ENCODE measurements at places on chromosomes 5 and 9. TPM values are rescaled to one million over a fixed set of nuclear protein-coding genes. Genes with fewer than 3 reads are reported as not detected.

GRCh38 chr9:80163889-80164288 is 592.1 kb downstream of the TLE4 start:
- DNase-seq, result no peak
- no peaks in the 10 kb centered on the region for H3K36me3 ChIP-seq
- H3K27ac ChIP-seq, result no peak overlapping the region
- H3K4me1 ChIP-seq, result no peaks in the 10 kb centered on the region
- H3K27me3 ChIP-seq, result peaks cover 6% of the 10 kb centered on the region

DNA sequence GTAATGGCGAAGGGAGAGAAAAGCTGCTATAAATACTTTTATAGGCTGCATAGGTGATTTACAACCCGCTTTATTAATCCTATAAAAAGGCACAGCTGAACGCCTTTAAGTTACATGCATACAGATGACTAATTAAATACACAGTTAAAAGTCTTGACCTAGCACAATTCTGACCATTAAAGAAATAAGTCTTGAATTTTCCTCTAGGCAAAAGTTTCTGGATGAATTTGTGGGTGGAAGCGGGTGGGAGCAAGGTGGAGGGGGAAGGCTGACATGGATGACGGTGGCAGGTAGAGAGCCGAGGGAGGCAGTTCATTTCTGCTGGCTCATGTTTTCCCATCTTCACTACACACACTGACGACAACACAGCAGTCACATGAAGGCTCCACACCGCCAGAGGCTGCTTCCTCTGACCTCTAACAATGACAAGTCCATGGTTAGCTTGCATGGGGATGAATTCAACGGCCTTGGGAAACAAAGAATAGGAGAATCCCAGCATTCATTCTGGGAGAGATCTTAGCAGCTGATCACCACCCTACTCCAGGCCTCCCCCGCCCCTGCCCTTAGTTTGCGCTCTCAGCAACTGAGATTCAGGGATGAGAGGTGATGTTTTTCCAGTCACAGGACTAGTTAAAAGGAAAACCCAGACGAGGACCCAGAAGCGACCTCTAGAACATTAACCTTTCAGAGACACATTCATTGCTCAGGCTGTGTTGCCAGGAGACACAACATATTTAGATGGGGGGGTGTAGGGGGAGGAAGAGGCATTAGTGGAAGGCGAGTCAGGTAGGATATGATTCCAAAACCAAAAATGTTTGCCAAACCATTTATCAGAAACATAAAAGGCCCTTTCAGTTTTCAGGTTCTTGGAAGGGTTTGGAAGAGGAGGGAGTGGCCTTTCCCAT is 329.3 kb downstream of the PIK3R1 start:
- DNase-seq, result no peak
- H3K4me3 ChIP-seq, result no peak overlapping the region
- H3K36me3 ChIP-seq, result no peaks in the 10 kb centered on the region
- no peak overlapping the region for H3K27ac ChIP-seq

GRCh38 chr9:18717759-18718158 is 243.8 kb downstream of the ADAMTSL1 start:
- no peak overlapping the region for H3K27ac ChIP-seq
- H3K27me3 ChIP-seq, result no peaks in the 10 kb centered on the region
- H3K36me3 ChIP-seq, result no peaks in the 10 kb centered on the region
- no peaks in the 10 kb centered on the region for H3K4me1 ChIP-seq

DNA sequence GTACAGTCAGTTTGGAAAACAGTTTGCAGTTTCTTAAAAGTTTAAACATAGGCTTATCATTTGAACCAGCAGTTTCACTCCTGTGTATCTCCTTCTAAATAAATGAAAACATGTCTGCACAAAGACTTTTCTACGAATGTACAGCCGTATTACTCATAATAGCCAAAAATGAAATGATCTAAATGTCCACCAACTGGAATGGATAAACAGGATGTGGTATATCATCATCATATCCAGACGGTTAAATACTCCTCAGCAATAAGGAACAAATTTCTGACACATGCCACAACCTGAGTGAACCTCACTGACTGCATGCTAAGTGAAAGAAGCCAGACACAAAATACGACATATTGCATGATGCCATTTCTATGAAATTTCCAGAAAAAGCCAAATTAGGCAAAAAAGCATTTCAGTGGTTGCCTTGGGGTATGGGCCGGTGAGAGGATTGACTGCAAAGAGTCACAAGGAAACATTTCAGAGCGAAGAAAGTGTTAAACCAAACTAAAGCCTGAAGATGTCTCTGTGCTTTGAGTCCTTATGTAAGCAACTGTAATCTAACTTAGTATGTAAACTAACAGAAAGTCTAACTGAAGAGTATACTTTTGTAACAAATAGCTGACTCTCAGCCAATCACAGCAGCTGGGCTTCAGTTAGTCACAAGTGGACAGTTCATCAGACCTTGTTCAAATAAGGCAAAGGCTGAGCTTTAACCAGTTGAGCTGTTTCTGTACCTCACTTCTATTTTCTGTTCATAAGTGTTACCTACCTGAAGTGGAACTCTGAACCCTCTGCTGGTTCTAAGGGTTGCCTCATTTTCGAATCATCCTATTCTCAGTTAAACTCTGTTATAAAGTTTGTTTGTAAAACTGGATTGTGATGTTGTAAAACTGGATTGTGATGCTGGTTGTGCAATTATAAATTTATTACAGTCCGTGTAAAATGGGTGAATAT is 65.2 kb downstream of the TRIO start:
- peak overlapping the region; percentile 34 for H3K27ac ChIP-seq
- H3K27me3 ChIP-seq, result peaks cover 21% of the 10 kb centered on the region
- no peak for DNase-seq
- H3K36me3 ChIP-seq, result no peaks in the 10 kb centered on the region
- H3K4me3 ChIP-seq, result no peak overlapping the region
- H3K4me1 ChIP-seq, result no peaks in the 10 kb centered on the region

DNA sequence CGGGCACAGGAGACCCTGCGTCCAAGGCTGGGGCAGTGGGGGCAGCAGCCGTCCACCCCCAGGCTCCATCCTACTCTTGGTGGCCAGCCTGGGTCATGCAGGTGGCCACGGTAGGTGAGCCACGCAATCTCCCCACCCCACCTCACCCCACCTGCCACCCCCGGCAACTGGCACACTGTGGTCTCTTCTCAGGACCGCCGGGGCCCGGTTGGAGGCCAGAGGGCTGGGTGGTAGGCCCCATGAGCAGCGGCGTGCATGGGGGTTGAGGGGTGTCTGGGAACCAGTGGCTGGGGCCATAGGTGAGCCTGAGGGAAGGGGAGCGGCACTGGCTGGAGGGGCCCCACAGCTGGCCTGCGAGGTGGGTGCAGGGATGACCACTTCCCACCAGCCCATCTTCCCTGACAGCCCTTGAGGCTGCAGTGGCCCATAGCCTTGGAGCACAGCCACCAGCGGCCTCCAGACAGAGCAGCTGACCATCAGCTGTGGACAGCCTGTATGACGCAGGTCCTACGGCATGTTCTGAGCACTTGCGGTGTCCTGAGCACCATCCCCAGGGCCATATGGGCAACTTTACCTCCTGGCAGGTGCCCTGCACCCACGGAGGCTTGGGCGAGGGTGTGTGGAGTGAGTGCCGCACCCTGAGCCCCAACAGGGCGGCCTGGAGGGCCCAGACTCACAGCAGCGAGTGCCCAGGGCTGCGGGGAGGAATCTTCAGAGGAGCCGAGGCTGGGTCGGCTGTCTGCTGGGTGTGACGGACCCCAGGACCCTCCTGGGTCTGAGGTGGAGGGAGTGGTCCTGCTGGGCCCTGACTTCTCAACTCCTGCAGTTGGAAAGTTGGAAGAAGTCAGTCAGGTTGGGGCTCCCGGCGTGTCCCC is 47.4 kb downstream of the KCNT1 start:
- no peaks in the 10 kb centered on the region for H3K27me3 ChIP-seq
- DNase-seq, result no peak
- no peak overlapping the region for H3K27ac ChIP-seq
- H3K4me3 ChIP-seq, result no peak overlapping the region

DNA sequence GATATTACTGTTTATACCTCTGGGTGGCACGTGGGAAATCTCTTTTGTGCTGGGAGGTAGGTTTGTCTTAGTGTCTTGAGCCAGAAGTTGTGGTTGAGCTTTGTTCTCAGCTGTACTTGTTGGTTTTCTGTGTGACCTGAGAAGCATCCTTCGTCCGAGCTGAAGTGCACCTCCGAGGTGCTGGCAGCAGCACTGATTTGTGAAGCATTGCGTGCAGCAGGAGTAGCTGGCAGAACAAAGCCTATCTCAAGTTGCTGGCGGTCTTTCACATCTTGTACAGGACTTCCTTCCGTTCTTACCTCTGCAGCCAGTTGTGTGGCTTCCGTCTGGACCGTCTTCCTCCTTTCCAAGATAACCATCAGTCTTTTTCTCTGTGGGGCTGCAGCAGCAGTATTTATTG is 4.3 kb downstream of the PRRC2B start:
- peaks cover 73% of the 10 kb centered on the region for H3K4me1 ChIP-seq
- no peaks in the 10 kb centered on the region for H3K27me3 ChIP-seq
- peak overlapping the region; percentile 58 for H3K4me3 ChIP-seq
- peak overlapping the region; percentile 80 for H3K27ac ChIP-seq
- peak; percentile 69 for DNase-seq

- no peak overlapping the region for H3K4me3 ChIP-seq
- DNase-seq, result no peak
- no peaks in the 10 kb centered on the region for H3K27me3 ChIP-seq
- H3K36me3 ChIP-seq, result no peaks in the 10 kb centered on the region
Observed at GRCh38 chr5:68154119-68154857, 61.3 kb upstream of the PIK3R1 start.

GRCh38 chr5:72621576-72621975 is 114.4 kb upstream of the ZNF366 start:
- H3K4me1 ChIP-seq, result no peaks in the 10 kb centered on the region
- no peak for DNase-seq
- H3K27me3 ChIP-seq, result peaks cover 7% of the 10 kb centered on the region
- H3K27ac ChIP-seq, result no peak overlapping the region
- H3K4me3 ChIP-seq, result no peak overlapping the region

DNA sequence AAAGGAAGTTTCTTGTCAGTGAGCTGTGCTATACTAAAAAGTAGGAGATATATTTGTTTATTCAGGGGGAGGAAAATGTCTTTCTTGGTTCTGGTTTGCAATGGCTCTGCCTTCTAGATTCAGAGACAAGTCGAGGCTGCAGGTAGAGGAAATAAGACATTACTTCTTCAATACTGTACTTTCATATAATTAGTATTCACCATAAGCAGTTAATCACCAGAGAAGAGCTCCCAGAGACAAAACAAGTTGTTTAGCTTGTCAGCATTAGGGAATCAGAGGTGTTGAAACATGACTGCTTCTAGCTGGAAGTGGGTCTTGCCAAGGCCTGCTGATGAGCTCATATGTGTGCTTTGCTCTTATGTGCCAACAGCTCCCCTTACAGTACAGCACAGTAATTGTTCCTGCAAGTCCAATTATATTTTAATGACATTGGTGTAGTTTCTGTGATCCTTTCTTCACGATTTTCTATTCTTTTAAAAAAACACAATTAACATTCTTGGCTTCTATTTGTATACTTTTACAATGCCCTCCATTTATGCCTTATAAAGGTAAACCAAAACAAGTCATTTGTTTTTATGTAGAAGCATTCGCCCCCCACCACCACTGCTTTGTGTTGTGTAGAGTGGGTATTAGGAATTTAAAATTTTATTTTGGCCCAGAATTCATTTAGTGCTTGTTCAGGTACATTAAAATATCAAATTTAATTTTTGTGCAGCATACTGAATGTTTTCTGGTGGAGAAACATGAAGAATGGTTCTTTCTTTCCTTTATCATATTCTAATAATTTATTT is 112.2 kb downstream of the RPS23 start:
- H3K4me1 ChIP-seq, result peaks cover 6% of the 10 kb centered on the region
- H3K27me3 ChIP-seq, result no peaks in the 10 kb centered on the region
- no peak overlapping the region for H3K27ac ChIP-seq
- DNase-seq, result peak; percentile 30

DNA sequence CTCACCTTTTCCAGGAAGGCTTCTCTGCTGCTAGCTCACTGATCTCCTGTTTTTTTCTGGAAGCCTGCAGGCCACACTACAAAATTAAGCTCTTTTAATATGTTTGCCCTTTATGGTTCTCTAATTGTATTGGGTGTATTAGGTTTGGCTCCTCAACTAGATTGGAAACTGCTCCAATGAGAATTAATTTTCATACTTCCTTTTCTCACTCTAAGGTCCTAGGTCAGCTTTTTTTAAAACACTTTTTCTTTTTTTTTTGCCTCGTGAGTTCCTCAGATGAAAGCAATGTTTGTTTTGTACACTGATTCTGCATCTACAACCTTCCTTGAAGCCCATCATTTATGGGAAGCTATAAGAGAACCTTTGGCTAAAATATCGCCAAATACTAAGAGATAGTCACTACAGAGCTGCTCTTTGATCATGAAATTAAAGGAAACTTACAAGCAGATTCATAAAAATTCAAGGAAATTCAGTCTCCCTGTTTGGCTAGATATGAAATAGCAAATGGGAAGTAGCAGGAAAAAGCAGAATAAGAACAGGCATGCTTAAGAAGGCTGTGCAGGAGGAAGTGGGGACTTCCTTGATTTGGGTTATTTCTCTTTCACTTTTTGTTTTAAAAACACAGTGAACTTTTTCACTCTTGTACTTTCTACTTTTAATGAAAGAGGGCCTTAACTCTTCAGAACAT is 55.2 kb upstream of the FYB1 start:
- H3K4me3 ChIP-seq, result peak overlapping the region; percentile 74
- peak overlapping the region; percentile 95 for H3K27ac ChIP-seq
- no peaks in the 10 kb centered on the region for H3K27me3 ChIP-seq
- DNase-seq, result no peak

- no peak for DNase-seq
- no peaks in the 10 kb centered on the region for H3K36me3 ChIP-seq
- no peaks in the 10 kb centered on the region for H3K4me1 ChIP-seq
- H3K27me3 ChIP-seq, result peaks cover 3% of the 10 kb centered on the region
Observed at GRCh38 chr9:7828334-7828733, 28.8 kb upstream of the DMAC1 start.

GRCh38 chr5:181043285-181044092 is 3.4 kb downstream of the BTNL9 start:
- no peak overlapping the region for H3K27ac ChIP-seq
- no peaks in the 10 kb centered on the region for H3K36me3 ChIP-seq
- H3K4me1 ChIP-seq, result no peaks in the 10 kb centered on the region
- peaks cover 34% of the 10 kb centered on the region for H3K27me3 ChIP-seq

GRCh38 chr5:142901476-142902185 is 131.5 kb downstream of the ARHGAP26 start:
- no peak overlapping the region for H3K27ac ChIP-seq
- no peaks in the 10 kb centered on the region for H3K27me3 ChIP-seq
- peaks cover 26% of the 10 kb centered on the region for H3K36me3 ChIP-seq
- H3K4me1 ChIP-seq, result no peaks in the 10 kb centered on the region
- DNase-seq, result no peak

Gene FAM163B
- total RNA-seq, result not detected

Gene TXN
- 573 TPM for total RNA-seq

Gene STARD4
- 49.5 TPM for total RNA-seq

Gene CCL28
- total RNA-seq, result 8.8 TPM

Gene PMPCA
- total RNA-seq, result 108 TPM

Gene HOMER1
- 3.8 TPM for total RNA-seq

Gene ELP1
- total RNA-seq, result 29.2 TPM
